ENCODE measurements at places on chromosomes 2 and 18. TPM values are rescaled to one million over a fixed set of nuclear protein-coding genes. Genes with fewer than 3 reads are reported as not detected.

Gene RNF152
- total RNA-seq, result 10.8 TPM

Gene ASPRV1
- 0.84 TPM for total RNA-seq

Gene PLEK
- 4.1 TPM for total RNA-seq

GRCh38 chr2:66684289-66684688 is 249.4 kb downstream of the MEIS1 start:
- DNase-seq, result no peak

- DNase-seq, result no peak
Observed at GRCh38 chr18:37965572-37965970, 400.0 kb upstream of the CELF4 start.

DNA sequence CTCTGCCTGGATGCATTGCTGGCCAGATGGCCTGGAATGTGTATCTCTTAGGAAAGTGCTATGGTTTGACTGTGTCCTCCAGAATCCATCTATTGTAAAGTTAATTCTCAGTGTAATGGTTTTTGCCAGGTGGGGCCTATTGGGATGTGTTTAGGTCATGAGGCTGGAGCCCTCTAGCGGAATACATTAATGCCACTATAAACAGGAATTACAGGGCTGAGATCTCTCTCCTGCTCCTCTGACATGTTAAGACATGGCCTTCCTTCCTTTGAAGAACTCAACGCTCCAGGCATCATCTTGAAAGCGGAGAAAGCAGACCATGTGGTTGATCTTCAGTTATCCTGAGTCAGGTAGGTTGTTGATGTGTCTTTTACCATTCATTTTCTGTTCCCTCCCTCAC is 276.4 kb downstream of the RPIA start:
- DNase-seq, result no peak

Gene DSG3
- total RNA-seq, result not detected

Gene SP5
- 0.12 TPM for total RNA-seq

DNA sequence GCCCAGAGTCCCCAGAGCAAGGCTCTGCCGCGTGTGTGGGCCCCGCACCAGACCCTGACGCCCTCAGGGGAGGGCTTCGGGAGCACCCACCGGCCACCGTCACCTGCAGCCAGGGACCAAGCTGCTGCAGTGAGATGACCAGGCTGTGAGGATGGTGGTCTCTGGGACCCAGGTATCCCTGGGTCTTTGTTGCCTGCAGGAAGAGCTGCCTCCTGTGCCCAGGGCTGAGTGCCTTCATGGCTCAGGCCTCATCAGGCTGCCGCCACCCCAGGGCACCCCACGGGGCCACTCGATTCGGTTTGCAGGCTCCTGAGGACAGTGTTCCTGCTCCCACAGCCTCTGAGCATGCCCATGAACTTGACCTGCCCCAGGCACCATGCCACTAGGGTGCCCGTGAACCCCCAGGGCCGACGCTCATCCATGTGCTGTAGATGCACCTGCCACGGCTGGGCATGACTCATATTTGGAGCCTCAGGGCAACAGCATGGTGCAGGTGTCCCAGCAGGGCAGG is 109.8 kb downstream of the FAM210A start:
- DNase-seq, result no peak

DNA sequence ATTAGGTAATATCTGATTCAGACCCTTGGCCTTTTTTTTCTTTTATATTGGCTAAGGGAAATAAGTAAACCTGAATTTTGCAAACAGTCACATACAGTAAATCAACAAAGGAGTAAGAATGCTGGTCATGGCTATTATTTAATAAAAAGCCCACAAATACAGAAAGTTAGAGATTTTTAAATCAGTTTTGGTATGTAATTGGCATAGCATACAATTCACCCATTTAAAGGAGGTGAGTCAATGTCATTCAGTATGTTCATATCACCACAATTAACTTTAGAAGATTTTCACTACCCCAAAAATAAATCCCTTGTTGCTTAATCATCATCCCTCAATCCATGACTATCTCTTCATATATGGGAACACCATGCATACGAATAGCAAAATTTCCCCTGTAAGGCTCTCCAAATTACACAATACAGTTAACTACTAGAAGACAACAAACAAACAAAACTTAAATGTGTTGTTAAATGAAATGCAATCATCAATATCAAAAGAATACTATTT is 45.9 kb upstream of the NYAP2 start:
- DNase-seq, result no peak
